ENCODE measurements at places on chromosomes 7 and 10. TPM values are rescaled to one million over a fixed set of nuclear protein-coding genes. Genes with fewer than 3 reads are reported as not detected.

DNA sequence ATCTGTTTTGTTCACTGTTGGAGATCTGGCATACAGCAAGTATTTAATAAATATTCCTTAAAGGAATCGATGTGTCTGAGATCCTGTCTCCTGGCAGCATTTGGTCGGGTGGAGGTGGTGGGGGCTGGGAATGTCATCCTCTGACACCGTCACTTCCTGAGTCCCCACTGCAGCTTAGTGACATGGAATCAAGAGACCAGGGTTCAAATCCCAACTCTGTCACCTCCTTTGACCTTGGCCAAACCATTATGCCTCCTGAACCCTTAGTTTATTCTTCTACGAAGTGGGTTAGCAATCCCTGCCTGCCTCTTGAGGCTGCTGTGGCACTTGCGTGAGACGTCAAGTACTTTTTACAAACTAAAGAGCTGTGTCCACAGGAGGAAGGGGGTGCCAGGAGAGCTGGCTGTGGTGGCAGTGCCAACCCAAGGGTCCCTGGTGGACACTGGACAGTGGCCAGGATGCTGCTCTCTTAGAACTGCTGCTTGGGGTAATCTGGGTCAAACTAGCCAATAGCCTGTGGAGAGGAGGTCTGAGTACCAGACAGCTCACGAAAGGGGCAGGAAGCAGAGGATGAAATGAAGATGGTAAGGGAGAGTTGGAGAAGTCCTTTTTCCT is 8.0 kb upstream of the ZMIZ1 start:
- no peaks in the 10 kb centered on the region for H3K36me3 ChIP-seq
- peaks cover 8% of the 10 kb centered on the region for H3K27me3 ChIP-seq
- H3K4me1 ChIP-seq, result peaks cover 20% of the 10 kb centered on the region
- DNase-seq, result no peak

DNA sequence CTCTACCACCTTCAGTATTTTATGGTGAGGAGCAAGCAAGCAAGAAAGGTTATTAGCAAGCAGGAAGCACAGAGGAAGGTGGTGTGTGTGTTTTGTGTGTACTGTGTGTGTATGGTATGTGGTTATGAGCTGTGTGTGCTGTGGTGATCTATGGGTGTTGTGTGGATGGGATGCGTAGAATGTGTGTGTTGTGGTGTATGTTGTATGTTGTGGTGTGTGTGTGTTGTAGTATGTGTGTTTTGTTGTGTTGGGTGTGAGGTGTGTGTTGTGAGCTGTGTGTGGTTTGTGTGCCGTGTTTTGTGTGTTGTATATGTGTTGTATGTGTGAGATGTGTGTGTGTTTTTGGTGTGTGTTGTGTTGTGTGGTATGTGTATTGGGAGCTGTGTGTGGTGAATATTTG is 16.8 kb upstream of the IGFBP3 start:
- H3K4me3 ChIP-seq, result no peak overlapping the region
- H3K27ac ChIP-seq, result no peak overlapping the region
- H3K4me1 ChIP-seq, result no peaks in the 10 kb centered on the region
- DNase-seq, result no peak
- no peaks in the 10 kb centered on the region for H3K27me3 ChIP-seq

DNA sequence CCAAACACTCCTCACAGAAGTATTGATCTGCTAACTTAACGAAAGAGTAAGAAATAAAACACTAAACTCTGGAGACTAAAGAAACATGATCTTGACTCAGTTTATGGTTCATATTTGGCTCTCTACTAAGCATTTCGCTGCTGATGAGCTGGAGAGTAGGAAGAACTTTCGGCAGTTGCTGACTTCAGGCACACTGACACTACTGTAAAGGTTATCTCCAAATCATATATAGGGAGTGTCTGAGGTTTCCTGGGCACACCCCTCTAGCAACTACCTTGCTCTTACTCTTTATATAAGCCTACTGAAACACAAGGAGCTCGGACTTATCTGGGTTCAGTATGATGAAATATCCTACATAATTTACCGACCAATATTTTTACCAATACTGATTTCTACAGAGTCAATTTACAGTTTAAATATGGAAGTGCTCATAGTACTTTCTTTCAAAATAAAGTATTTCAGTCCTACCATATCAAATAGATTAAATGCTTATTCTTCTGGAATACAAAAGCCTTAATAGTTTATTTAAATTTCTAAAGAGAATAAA is 39.5 kb downstream of the ERCC6 start:
- no peaks in the 10 kb centered on the region for H3K27me3 ChIP-seq
- H3K4me1 ChIP-seq, result no peaks in the 10 kb centered on the region
- H3K36me3 ChIP-seq, result no peaks in the 10 kb centered on the region
- H3K4me3 ChIP-seq, result no peak overlapping the region
- no peak overlapping the region for H3K27ac ChIP-seq

GRCh38 chr10:48251525-48252353 is 22.8 kb downstream of the FRMPD2 start:
- peaks cover 16% of the 10 kb centered on the region for H3K4me1 ChIP-seq
- H3K27me3 ChIP-seq, result no peaks in the 10 kb centered on the region
- H3K36me3 ChIP-seq, result no peaks in the 10 kb centered on the region
- no peak overlapping the region for H3K4me3 ChIP-seq

DNA sequence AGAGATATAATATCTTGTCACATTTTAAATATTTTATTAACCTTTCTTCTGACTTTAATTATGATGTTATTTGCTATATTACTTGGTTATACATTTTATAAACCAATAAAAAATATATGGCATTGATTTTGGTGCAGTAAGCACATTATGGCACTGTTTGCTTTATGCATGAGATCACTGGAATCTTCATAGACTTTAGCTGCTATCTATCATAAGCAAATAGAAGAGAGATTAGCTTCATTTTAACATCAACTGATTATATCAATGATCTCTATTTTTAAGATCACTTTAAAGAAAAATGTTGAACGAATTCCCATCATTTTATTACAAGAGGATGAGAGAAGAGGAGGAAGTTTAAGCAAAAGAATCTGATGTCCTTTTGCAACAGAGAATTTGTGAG is 58.6 kb upstream of the CDK1 start:
- DNase-seq, result no peak
- no peaks in the 10 kb centered on the region for H3K27me3 ChIP-seq
- no peaks in the 10 kb centered on the region for H3K36me3 ChIP-seq
- no peak overlapping the region for H3K27ac ChIP-seq
- no peak overlapping the region for H3K4me3 ChIP-seq

GRCh38 chr10:125691160-125691981 is 8.4 kb upstream of the TEX36 start:
- DNase-seq, result no peak
- H3K27ac ChIP-seq, result no peak overlapping the region
- no peaks in the 10 kb centered on the region for H3K27me3 ChIP-seq
- H3K36me3 ChIP-seq, result no peaks in the 10 kb centered on the region
- no peaks in the 10 kb centered on the region for H3K4me1 ChIP-seq
- H3K4me3 ChIP-seq, result no peak overlapping the region

Gene PKD2L1
- total RNA-seq, result not detected

DNA sequence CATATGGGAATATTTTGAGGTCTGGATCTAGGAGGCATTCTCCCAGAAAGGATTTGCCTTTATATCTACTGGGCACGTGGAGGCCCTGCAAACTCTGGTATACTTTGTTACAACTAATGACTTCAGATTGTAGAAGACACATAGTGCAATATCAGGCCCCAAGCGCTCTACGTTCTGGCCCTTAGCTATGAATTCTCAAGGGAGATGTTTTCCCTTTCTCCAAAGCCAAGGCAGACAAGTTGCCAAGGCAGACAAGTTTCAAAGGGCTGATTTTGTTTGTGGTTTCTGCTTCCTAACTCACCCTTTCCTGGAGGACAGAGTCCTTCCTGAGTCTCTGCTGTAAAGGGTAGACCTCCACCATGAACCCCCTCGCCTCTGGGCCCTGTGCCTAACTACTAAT is 99.4 kb upstream of the CTTNBP2 start:
- DNase-seq, result no peak
- no peaks in the 10 kb centered on the region for H3K36me3 ChIP-seq
- H3K4me3 ChIP-seq, result no peak overlapping the region
- no peak overlapping the region for H3K27ac ChIP-seq
- no peaks in the 10 kb centered on the region for H3K4me1 ChIP-seq

Gene GRID2IP
- not detected for total RNA-seq

DNA sequence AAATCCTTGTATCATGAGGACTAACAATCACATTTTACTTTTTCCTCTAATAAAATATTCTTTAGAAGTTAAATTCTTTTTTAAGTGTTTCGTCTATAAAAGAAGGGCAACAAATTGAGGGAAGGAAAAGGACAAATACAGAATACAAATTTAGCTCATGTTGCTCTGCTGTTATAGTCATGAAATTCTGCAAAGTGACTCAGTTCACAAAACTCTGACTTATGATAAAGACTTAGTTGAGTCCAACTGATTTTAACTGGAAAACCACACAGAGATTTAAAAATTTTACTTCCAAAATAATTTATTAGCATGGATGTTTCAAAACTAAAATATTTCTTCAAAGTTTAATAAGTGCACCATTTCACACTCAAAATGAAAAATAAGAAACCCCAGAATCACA is 75.0 kb upstream of the GPR22 start:
- peaks cover 4% of the 10 kb centered on the region for H3K36me3 ChIP-seq
- DNase-seq, result no peak
- no peak overlapping the region for H3K4me3 ChIP-seq
- H3K27ac ChIP-seq, result no peak overlapping the region
- H3K4me1 ChIP-seq, result peaks cover 24% of the 10 kb centered on the region

DNA sequence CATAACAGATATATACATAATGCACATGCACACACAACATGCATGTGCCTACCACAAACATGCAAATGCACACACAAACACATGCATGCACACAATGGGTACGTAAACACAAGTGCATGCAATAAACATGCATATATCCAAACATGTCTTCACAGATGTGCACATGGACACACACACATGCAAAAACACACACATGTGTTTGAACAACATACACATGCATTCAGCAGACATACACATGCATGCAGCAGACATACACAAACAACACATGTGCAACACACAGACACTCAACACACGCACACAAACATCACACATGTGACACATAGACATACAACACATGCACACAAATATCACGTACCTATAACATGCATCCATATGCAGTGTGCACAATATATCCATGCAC is 74.2 kb downstream of the KLF6 start:
- no peaks in the 10 kb centered on the region for H3K4me1 ChIP-seq
- no peak overlapping the region for H3K27ac ChIP-seq
- no peak for DNase-seq
- no peak overlapping the region for H3K4me3 ChIP-seq
- no peaks in the 10 kb centered on the region for H3K27me3 ChIP-seq

GRCh38 chr7:2681929-2682799 is 5.8 kb upstream of the AMZ1 start:
- H3K27me3 ChIP-seq, result peaks cover 13% of the 10 kb centered on the region
- no peak overlapping the region for H3K4me3 ChIP-seq

Gene TBRG4
- total RNA-seq, result 32.2 TPM
